ENCODE measurements at places on chromosomes 4 and X. TPM values are rescaled to one million over a fixed set of nuclear protein-coding genes. Genes with fewer than 3 reads are reported as not detected.

CRLF2 gene
- total RNA-seq, result 0.34 TPM

BMP3 gene
- total RNA-seq, result not detected

ZBTB33 gene
- 12.3 TPM for total RNA-seq

DNA sequence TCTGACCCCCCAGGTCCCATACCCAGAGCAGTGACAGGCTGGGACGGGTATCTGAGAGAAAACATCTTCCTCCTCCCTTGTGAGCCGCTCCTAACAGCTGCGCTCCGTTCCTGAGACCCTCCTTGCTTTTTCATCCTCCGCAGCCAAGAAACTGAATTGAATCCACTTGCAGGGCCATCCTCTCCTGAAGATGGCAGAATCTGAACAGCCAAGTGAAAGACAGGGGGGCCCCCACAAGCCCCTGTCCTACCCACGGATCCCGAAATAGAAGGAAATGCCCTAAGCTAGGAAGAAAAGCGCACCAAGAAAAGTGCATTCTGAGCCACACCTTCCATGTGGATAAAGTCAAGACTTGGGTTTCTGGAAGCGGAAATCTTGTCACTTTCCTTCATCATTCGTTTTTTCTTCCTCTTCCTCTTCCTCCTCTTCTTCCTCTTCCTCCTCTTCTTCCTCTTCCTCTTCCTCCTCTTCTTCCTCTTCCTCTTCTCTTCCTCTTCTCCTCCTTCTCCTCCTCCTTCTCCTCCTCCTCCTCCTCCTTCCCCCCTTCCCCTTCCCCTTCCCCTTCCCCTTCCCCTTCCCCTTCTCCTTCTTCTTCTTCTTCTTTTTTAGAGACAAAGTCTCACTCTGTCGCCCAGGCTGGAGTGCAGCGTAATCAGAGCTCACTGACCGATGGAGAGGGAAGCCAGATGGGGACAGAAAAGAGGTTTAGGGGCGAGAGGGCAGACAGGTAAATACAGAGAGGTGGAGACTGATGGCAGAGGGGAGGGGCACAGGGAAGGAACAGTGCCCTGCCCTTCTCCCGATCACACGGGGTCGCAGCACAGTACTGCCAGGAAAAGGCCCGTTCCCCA lies 86.0 kb upstream of the WWC2 start:
- DNase-seq, result no peak

SLC9B1 gene
- 0.74 TPM for total RNA-seq

DNA sequence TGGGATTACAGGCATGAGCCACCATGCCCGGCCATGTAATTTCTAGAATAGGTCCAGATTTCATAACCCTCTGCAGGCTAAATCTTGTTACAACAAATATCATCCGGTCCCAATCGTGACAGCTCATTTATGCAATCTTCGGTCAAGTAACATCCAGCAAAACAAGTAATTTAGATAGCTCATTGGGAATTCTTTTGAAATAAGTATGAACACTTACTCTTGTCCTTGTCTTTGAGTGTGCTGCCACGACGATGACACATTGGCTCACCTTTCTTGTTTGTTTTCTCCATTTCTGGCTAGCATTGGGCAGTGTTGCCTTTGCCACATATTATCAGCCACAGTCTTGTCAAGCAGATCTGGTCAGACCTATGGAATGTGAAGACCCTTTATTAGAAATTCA lies 92.0 kb downstream of the PHEX start:
- DNase-seq, result no peak

DNA sequence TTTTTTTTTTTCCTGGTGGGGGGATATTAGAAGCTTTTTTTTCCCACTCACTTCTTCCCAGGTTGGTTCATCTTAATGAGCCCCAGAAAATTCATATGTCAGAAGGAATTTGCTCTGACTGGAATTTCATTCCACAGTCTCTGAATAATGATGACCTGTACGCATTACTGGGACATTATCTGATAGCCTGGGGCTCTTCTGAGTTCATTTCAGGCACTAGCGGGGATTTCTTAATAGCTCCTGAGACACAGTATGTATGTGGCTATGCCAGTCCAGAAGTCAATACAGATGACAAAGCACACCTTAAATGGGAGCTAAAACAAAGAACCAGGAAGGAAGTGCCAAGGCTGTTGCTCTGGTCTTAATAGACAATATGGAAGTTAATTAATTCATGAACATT lies 295.2 kb upstream of the IGFBP7 start:
- no peak for DNase-seq

GPRASP2 gene
- 2.1 TPM for total RNA-seq

- no peak for DNase-seq
Observed at GRCh38 chr4:84623661-84624060, 40.7 kb downstream of the CDS1 start.

GRCh38 chrX:102659790-102660757 lies 8.8 kb downstream of the GPRASP1 start:
- DNase-seq, result no peak

DNA sequence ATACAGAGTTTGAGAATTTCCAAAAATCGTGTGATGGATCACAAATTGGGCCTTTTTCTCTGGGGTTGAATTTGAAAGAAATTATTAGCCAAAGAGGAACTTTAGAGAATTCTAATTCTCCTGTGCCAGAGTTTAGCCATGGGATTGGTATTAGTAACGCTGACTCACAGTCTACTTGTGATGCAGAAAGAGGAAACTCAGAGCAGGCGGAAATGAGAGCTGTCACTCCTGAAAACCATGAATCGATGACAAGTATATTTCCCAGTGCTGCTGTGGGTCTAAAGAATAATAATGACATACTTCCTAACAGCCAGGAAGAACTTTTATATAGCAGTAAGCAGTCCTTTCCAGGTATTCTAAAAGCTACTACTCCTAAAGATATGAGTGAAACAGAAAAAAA lies 64.9 kb downstream of the N4BP2 start:
- peak; percentile 12 for DNase-seq
